ENCODE measurements at places on chromosomes 5 and 9.

DNA sequence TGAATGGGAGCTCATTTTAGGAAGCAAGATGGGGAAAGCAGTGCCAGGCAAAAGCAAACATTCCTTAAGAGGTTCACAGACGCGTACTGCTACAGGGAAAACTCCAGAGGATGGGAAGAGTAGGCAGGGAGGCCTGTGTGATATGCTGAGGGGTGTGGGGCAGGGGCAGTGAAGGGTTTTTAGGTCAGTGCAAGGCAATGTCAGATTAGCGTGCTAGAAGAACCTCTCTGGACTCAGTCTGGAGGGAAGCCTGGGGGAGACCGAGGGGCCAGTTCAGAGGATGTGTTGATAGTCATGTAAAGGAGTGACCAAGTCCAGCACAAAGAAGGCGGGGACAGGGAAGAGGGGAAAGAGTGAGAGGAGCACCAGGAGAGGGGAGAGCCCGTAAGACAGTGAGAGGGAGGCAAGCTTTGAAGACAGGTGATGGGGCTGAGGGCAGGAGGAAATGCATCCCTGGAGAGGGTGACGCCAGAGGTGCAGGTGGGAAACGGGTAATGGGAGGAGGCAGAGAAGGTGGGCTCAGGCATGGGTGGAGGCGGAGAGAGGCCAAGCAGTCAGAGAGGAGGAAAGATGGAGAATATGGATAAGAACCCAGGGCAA is 134.5 kb downstream of the MTX3 start:
- no peak for DNase-seq

- no peak for DNase-seq
Measured at GRCh38 chr9:115976781-115977180, 176.8 kb upstream of the PAPPA start.

GRCh38 chr9:121598965-121599871 is 52.2 kb upstream of the DAB2IP start:
- no peak for DNase-seq

DNA sequence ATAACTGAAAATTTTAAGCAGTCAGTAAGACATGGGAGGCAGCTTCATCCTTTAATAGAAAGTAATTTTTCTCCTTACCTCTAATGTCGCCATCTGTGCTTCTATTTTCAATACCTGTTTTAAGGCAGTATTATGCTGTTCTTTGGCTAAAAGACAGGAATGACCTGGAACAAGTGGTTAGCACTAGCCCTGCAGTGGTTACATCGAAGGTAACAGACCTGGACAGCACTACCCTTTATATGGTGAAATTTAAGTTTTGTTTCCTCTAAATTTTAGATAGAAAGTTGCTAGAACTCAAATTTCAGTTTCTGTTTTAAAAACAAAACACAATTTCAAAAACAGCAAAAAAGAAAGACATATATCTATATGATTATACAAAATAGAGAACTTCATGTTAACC is 534.1 kb upstream of the CDH6 start:
- no peak for DNase-seq

DNA sequence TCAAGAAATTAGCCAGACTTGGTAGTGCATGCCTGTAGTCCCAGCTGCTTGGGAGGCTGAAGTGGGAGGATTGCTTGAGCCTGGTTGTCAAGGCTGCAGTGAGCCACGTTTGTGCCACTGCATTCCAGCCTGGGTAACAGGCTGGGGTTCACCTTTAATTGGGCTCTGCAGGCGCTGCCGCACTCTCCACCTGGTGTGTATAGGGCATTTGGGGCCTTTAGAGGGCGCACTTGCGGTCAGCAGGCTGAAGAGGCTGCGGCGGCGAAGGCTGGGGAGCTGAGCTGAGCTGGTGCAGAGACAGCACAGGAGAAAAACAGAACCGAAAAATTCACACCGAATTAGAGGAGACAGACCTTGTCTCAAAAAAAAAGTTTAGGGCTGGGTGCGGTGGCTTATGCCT is 31.2 kb downstream of the CDK7 start:
- peak; percentile 54 for DNase-seq

- DNase-seq, result no peak
Measured at GRCh38 chr5:38789134-38789533, 56.7 kb upstream of the OSMR start.

DNA sequence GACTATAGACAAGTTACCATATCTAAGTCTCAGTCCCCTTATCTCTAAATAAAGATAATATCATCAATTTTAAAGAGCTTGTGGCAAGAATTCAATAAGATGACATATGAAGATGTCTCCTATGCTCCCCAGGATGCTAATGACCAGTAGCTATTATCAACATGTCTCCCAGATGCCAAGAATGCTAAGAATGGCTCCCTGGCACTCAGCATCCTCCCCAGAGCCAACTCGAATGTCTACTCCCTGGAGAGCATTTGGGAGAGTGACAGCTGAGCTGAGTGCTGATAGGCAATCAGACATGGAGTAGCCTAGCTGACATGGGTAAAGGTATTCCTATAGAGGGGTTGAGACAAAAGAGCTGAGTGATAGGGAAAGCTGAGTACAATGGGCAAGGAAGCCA is 15.9 kb downstream of the P4HA2 start:
- no peak for DNase-seq

DNA sequence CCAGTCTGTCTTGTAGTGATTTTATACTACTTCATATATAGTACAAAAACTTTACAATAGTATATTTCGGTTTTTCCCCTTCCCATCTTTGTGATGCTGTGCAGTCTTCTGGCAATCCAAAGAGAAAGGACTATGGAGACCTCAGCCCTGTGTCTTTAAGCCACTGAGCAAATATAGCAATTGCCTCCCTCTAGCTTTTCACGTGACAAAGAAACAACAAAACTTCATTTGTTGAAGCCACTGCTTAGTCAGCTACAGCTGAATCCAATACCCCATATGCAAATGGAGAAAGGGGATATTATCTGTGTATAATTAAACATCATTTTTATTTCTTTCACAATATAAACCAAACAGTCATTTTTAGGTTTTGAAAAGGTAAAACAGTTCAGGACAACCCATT is 142.8 kb upstream of the STK32A start:
- DNase-seq, result no peak

GRCh38 chr5:164746723-164747122 is 1241.3 kb downstream of the MAT2B start:
- DNase-seq, result no peak

Measured in activated CD8-positive, alpha-beta memory T cell treated with anti-CD3 and anti-CD28 coated beads, Interleukin-2, amount 50 U/mL, for 48 hours (primary cell).